Activated gamma-delta T cell (primary cell): ENCODE measurements at places on chromosomes 6 and 20.

GRCh38 chr20:33373735-33374605 lies 27.3 kb downstream of the CDK5RAP1 start:
- DNase-seq: no peak

DNA sequence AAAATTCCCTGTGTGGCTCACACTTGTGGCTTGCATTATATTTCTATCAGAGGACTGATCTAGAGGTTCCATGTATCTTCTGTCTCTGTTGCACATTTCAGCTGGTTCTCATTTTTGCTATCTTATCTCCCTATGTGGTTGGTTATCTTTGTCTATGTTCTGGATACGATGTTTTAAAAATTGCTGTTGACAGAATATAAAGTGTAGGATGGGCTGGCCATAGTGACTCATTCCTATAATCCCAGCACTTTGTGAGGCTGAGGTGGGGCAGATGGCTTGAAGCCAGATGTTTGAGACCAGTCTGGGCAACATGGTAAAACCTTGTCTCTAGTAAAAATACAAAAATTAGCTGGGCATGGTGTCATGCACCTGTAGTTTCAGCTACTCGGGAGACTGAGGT lies 9.9 kb upstream of the ULBP3 start:
- DNase-seq: no peak

DNA sequence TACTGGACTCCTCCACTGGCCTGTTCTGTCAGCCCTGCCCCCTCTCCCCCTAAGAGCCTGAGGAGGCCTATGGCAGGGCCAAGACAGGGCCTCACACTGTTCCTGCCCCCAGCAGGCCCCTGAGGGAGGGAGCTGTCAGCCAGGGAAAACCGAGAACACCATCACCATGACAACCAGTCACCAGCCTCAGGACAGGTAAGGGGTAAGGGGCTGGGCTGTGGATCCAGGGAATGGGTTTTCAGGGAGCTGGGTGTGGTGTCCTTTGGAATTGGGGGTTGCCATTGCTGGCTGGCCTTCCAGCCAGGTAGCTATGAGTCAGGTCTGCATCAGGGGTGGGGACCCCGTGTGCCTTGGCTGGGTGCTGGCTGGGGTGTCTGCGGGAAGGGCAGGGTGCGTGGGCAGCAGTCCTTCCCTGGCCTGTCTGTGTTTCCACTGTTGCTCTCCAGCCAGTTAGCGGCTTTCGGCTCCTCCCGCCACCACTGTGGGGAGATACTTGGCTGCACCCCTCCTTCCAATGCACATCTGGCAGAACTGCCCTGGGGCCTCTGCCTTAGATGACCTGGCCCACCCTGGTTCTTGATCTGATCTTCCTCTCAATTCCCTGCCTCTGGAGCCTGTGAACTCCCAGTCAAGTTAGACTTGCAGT lies 3.9 kb downstream of the SLC29A1 start:
- no peak for DNase-seq

GRCh38 chr20:34022151-34022838 lies 28.6 kb downstream of the RALY start:
- no peak for DNase-seq

GRCh38 chr6:152981219-152981618 lies 1.6 kb downstream of the FBXO5 start:
- no peak for DNase-seq

GRCh38 chr6:150175586-150176151 lies 32.8 kb downstream of the PPP1R14C start:
- DNase-seq: no peak

- no peak for DNase-seq
These were observed 60.6 kb downstream of the TOX2 start for GRCh38 chr20:43975096-43975768.

- peak; percentile 18 for DNase-seq
These were observed 230.8 kb downstream of the BCAS1 start for GRCh38 chr20:53839423-53840176.

GRCh38 chr20:7926767-7927166 lies 13.5 kb downstream of the HAO1 start:
- DNase-seq: no peak

GRCh38 chr6:13535306-13535705 lies 39.1 kb upstream of the SIRT5 start:
- DNase-seq: no peak

- no peak for DNase-seq
These were observed 374.3 kb downstream of the LMBRD1 start for GRCh38 chr6:69422475-69422874.

DNA sequence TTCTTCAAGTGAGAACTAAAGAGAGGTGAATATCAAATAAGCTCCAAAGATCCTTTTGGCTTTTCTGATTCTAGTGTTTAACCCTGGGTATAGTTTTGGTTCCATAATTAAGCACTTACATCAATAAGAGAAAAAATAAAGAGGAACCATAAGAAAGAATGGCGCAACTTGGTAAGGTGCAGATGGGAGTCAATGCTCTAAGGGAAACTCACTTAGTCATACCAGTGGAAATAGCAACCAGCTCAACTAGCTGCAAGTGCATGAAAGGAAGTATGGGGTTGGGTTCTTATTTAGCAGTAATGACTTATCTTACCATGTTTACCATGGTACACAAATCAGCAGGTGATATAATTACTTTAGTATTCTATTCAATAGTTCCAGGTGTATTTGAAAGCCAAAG lies 296.5 kb upstream of the RUNX2 start:
- no peak for DNase-seq

- no peak for DNase-seq
These were observed 114.6 kb downstream of the DLL1 start for GRCh38 chr6:170176136-170176897.

DNA sequence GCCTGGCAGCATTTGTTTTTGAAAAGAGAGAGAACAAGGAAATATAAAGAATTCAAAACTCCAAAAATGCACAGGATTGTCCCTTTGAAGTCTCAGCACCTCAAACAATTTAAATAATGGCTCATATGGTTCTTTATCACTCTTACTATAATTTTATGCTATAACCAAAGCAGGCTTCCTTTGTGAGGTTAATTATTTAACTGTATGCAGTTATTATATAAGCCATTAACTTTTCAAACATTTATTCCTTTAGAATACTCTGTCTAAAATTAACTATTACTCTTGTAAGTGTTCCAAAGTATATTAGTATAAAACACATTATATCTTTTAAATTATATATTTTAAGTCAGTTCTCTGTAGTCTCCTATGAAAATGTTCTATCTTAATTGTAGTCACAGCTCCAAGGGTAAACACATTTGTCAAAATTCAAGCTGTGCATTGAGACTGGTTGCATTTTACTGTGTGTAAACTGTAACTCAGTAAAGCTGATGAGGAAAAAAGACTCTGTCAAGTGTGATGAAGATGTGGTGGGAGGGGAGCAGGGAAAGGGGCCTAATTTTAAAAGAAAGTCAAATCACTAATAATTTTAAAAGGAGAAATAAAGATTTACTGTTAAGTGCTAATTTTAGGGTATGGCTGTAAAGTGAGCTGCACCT lies 20.0 kb upstream of the PLAGL1 start:
- no peak for DNase-seq

- no peak for DNase-seq
These were observed 66.0 kb downstream of the ELOVL5 start for GRCh38 chr6:53282741-53283140.
